IPS DF 19.7 (cell line): ENCODE measurements at places on chromosomes 6 and 20.
A peak's percentile ranks its signal among the peaks of the same experiment; 100 is the strongest.

DNA sequence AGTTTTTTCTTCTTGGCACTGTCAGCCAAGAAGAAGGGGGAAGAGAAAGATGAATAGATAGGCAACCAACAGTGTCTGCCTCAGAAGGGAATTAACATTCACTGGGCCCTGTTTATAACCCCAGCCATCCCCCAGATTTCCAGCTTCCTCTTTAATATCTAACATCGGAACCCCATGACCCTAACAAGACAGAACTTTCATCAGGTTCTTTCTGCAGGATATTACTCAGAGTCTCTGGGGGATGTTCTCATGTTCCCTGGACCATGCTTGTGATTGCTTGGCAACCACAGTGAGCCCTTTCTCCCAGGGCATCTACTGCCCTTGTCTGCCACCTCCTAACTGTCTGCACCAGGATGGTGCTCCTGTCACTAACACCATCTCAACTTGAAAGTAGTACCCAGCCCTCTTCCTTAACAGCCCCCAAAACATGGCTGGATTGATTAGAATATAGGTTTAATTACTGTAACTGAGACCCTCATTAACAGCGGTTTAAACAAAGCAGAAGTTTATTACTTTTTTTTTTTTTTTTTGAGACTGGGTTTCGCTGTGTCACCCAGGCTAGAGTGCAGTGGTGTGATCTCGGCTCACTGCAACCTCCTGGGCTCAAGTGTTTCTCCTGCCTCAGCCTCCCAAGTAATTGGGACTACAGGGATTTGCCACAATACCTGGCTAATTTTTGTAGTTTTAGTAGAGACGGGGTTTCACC lies 12.0 kb upstream of the PTPN1 start:
- no peak for DNase-seq

DNA sequence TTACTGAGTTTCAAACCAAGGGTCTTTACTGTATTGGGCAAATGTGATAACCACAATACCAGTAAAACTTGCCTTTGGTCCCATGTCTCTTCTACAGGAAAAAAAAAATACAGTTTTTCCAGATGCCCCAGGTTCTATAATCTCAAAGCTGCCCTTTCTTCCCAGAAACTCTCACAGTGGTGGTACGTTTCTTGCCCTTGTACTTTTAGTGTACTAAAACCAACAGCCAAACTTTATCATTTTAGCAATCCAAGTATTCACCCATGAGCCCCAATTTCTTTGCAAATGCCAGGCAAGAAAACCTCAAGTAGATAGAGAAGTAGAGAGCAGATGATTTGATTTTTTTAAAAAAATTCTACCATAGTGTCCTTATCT lies 157.8 kb downstream of the OR2B2 start:
- DNase-seq, result no peak

GRCh38 chr20:45405571-45406259 lies 2.4 kb upstream of the DBNDD2 start:
- no peak for DNase-seq

DNA sequence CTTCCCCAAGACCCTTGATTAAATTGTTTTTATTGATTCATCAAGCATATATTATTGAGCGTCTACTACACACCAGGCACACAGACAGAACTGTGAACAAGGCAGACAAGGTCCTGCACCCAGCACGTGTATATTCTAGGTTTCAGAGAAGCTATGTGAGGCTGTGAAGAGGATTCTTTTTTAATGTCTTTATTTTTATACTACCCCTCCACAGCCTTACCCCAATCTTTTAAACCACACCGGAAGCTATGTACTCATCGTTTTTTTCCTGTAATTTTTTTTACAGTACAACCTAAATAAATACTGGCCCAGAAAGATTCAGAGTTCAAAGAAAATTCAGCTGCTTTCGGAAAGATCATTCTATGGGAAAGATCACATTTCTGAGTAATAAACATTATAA lies 10.0 kb downstream of the SGK1 start:
- no peak for DNase-seq

- DNase-seq, result no peak
Observed at GRCh38 chr6:133704371-133704770, 184.5 kb upstream of the TCF21 start.

DNA sequence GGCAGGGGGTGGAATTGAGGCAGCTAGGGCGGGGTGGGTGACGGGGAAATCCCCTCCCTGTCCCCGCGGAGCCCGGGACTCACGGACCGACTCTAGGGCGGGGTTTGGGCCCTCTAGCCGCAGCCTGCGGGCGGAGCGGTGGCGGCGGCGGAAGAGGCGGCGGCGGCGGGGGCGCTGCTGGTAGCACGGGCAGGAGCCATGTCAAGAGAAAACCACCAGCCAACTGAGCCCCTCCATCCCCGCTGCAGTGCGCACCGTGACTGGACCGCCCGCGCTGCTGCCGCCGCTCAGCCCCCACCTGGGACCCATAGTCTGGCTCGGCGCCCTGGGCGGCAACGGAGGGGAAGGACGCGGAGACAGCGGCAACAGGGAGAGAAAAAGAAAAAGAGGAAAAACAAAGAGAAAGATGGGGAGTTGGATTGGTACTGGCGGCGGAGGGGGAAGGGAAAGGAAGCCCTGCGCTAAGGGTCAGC lies 1.2 kb upstream of the C6orf62 start:
- DNase-seq, result no peak

DNA sequence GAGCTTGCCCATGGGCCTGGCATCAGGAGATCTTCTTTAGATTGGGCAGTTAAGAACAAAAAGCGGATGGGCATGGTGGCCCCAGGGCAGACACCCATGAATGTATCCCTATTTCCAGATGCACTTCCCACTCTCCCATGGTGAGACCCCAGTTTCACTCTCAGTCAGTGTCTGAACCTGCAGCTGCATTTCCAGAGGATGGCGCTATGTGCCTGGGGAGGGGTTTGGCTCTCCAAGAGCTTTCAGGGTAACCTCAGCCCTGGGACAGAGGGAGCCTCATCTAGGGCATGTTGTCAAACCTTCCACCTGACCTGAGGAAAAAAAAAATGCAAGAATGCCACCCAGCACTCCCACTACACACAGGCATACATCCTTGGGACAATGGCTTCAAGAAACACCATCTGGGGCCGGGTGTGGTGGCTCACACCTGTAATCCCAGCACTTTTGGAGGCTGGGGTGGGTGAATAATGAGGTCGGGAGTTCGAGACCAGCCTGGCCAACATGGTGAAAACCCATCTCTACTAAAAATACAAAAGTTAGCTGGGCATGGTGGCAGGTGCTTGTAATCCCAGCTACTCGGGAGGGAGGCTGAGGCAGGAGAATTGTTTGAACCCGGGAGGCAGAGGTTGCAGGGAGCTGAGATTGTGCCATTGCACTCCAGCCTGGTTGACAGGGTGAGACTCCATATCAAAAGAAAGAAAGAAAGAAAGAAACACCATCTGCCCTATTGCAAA lies 1.9 kb downstream of the CST9L start:
- DNase-seq, result no peak

- no peak for DNase-seq
Observed at GRCh38 chr6:28207510-28208110, 17.5 kb upstream of the ZSCAN9 start.

DNA sequence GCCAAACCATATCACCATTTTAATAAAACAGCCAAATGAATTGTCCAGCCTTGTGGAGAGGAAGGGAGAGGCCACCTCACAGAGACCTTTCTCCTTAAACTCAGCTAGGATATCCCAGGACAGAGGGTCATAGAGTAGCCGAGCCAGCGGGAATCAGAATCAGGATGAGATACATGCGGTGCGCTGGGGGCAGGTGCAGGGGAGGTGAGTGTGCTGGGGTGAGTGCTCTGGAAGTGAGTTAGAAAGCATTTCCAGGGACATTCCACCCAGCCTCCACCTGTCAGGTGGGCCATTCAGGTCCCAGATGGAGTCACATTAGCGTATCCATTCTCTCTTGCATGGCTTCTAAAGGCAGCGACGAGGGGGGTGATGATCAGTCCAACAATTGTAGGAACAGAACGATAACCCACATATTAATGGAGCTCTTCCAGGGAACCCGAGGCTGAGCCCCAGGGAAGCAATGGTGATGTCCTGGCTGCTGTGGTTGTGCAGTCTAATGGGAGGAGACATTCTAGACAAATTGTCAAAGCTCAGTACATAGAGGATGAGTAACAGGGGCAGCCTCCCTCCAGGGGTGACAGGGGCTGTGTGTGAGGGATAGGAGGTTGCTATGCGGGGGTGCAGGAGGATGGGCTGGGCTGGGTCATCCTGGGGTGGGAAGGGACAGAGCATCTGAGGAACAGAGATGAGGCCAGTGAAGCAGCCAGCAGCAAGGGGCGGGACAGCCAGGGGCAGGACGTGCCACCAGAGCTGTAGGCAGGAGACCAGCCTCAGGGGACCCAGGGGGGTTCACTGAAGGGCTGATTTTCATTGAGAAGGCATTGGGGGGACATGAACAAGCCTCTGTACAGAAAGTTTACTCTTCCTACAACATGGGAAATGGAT lies 88.7 kb upstream of the FRMD1 start:
- DNase-seq, result no peak

GRCh38 chr6:103335412-103335811 lies 1524.3 kb downstream of the HACE1 start:
- no peak for DNase-seq

DNA sequence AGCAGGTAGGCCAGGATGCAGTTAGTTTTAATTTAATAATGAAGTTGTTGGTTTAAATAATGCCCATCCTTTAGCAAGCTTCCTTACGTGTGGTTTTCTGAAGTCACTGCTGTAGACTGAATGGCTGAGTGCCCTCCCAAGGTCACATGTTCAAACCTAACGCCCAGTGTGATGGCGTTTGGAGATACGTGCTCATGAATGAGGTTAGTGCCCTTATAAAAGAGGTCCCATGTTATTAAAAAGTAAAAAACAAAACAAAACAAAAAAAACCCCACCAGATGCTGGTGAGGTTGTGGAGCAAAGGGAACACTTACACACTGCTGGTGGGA lies 16.3 kb downstream of the LRP11 start:
- no peak for DNase-seq

DNA sequence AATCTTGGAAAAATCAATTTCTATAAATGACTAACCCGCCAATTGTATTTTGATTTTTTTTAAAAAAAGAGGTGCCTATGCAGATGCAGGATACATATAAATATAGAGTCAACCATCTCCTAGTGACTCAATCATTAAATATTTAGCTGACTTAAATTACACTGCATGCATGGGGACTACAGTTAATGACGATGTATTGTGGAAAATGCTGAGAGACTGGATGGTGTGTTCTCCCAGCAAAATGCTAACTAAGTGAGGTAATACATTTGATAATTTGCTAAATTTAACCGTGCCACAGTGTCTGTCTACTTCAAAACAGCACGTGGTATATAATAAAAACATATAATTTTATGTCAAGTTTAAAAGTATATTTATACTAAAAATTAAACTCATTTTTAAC lies 341.6 kb downstream of the PRKN start:
- no peak for DNase-seq

DNA sequence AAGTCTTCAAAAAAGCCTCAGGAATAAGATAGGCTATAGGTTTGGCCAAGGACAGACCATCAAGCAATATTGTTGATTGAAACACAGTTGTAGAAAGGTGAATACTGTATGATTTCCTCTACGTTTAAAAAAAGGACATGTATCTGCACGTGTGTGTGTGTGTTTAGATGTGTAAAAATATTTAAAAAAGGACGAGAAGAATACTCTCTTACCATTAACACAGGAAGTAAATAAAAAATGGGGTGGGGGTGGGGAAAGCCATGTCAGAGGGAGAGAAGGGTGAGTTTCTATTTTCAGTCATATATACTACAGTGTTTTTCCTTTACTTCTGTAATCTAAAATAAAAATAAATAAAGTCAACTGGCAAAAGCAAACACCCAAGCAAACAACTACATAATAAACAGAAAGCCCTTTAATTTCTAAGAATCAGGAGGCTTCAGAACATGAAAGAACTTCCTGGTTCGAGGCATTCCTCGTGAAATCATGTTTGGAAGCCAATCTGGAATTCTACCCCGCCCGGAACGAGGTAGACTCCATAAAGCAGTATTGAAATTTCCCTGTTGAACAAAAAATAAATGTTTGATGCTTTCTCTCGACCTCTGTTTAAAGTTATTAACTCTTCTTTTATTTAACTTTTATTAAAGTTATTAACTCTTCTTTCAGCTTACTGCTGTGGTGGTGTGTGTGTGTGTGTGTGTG lies 158.1 kb upstream of the ZNF217 start:
- DNase-seq, result no peak

DNA sequence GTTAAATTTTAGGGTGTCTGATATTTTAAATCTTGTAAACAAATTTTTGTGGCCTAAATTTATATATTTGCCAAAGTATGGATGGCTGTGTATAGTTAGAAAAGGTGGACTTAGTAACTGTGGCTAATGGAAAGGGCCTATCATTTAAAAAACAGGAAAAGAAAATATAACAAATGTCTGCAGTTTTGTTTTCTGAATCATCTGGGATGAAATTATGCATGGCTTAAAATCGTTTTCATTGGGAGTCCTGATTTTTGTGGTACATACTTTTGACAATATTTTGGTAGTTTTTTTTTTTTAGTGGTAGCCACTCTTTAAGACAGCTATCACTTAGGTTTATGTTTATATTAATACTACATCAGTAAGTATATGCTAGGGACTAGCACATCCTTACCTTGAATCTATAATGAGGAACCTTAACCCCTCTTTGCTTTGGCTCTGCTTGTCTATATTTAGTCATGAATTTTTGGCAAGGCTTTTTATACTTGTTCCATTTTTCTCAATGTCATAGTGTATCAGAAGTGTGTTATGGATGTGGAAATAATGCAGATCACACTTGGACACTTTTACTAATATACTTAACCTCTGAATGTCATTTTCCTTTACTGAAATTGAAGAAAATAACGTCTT lies 5.6 kb downstream of the ARID1B start:
- DNase-seq, result no peak

DNA sequence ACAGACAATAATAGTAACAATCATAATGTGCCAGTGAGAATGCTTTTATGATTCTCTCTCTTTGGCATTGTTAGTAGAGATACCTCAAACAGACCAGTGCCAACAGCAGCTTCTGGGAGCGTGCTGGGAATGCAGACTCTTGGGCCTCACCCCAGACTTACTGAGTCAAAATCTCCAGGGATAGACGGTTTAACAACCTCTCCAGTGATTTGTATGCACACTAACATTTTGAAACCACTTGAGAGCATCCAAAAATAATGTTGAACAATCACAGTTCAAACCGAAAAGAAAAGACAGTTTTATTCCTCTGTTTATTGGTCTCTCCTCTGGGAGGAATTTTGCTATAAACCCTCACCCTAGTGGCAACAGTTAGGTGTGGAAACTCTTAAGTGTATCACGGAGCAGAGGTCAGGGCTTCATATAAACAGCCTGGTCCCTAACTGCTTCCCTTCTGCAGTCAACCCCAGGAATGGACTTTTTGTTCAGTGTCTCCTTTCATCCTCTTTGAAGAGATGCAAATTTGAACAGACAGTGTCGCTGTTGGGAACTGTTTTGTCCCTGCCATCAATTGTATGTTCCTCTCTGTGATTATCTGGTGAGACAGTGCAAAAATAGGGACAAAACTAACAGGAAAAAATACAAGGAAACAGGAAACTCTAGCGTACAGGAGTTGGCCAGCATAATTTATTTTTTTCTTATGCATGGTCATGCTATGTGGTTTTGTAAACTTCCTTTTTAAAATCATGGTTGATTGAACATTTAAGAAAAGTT lies 162.4 kb upstream of the BTBD3 start:
- DNase-seq, result no peak

- DNase-seq, result no peak
Observed at GRCh38 chr20:4973330-4974097, 27.8 kb downstream of the SLC23A2 start.

- DNase-seq, result peak; percentile 57
Observed at GRCh38 chr6:22737331-22737730, 168.0 kb downstream of the HDGFL1 start.
